ENCODE measurements at places on chromosomes 2 and 18. TPM values are rescaled to one million over a fixed set of nuclear protein-coding genes. Genes with fewer than 3 reads are reported as not detected.

The SLC8A1 gene
- 0.22 TPM for total RNA-seq

The MSTN gene
- total RNA-seq, result not detected

The RIOK3 gene
- 61.0 TPM for total RNA-seq

The SMARCAL1 gene
- total RNA-seq, result 25.3 TPM

The RHOB gene
- total RNA-seq, result 13.7 TPM

The SERPINB4 gene
- not detected for total RNA-seq

The NOTO gene
- not detected for total RNA-seq

GRCh38 chr18:73059280-73059679 is 191.5 kb upstream of the NETO1 start:
- H3K27me3 ChIP-seq, result no peaks in the 10 kb centered on the region
- H3K27ac ChIP-seq, result no peak overlapping the region

GRCh38 chr2:136206613-136207012 is 88.7 kb upstream of the CXCR4 start:
- H3K4me1 ChIP-seq, result peaks cover 29% of the 10 kb centered on the region
- peaks cover 20% of the 10 kb centered on the region for H3K36me3 ChIP-seq
- no peaks in the 10 kb centered on the region for H3K27me3 ChIP-seq
- DNase-seq, result no peak

GRCh38 chr2:98216616-98217015 is 129.6 kb upstream of the CNGA3 start:
- H3K4me1 ChIP-seq, result no peaks in the 10 kb centered on the region
- H3K27ac ChIP-seq, result no peak overlapping the region
- peaks cover 5% of the 10 kb centered on the region for H3K36me3 ChIP-seq

DNA sequence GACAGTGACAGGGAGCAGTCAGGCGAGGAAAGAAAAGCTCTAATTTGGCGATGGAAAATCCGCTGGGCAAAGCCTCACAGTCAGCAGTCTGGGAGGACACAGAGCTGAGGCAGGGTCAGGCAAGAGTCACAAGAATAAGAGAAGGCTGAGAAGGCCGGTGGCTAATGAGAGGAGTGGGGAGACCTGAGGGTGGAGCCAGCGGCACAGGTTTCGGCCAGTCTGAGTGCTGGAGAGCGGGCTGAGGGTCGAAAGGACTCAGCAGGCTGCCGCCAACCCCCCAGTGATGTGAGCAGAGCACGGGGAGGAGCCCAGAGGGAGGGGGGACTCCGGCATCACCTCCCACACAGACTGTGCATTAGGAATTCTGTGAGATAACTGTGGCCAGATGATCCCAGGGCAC is 500.6 kb upstream of the MYT1L start:
- DNase-seq, result no peak
- no peaks in the 10 kb centered on the region for H3K36me3 ChIP-seq
- no peaks in the 10 kb centered on the region for H3K4me1 ChIP-seq
- no peak overlapping the region for H3K27ac ChIP-seq
- peaks cover 4% of the 10 kb centered on the region for H3K27me3 ChIP-seq
- no peak overlapping the region for H3K4me3 ChIP-seq

DNA sequence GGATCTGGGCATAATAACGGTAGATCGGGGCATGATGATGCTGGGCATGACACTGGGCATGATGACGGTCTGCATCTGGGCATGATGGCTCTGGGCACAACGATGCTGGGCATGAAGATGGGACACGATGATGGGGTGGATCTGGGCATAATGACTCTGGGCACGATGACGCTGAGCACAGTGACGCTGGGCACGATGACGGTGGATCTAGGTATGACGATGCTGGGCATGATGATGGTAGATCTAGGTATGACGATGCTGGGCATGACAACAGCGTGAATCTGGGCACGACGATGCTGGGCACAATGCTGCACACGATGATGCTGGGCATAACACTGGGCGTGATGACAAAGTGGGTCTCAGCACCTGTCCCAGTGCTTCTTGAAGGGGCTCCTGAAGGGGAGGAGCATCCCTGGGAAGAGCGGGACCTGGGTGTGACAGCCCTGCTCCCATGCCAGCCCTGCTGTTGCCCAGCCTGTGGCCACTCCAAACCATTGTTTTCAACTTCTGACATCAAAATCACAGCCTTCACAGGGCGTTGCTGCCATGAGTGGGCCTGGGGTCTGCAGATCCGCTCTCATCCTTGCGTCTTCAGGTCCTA is 30.4 kb upstream of the ALLC start:
- H3K27ac ChIP-seq, result no peak overlapping the region
- H3K27me3 ChIP-seq, result no peaks in the 10 kb centered on the region
- H3K36me3 ChIP-seq, result no peaks in the 10 kb centered on the region
- no peak for DNase-seq
- H3K4me1 ChIP-seq, result no peaks in the 10 kb centered on the region
- H3K4me3 ChIP-seq, result no peak overlapping the region

GRCh38 chr2:120167272-120167671 is 55.9 kb downstream of the TMEM185B start:
- no peaks in the 10 kb centered on the region for H3K27me3 ChIP-seq
- no peaks in the 10 kb centered on the region for H3K4me1 ChIP-seq
- peaks cover 8% of the 10 kb centered on the region for H3K36me3 ChIP-seq
- no peak overlapping the region for H3K27ac ChIP-seq

- H3K27ac ChIP-seq, result no peak overlapping the region
- H3K4me1 ChIP-seq, result peaks cover 4% of the 10 kb centered on the region
- no peaks in the 10 kb centered on the region for H3K36me3 ChIP-seq
These were observed 18.1 kb downstream of the ABCB11 start for GRCh38 chr2:169012812-169013627.

DNA sequence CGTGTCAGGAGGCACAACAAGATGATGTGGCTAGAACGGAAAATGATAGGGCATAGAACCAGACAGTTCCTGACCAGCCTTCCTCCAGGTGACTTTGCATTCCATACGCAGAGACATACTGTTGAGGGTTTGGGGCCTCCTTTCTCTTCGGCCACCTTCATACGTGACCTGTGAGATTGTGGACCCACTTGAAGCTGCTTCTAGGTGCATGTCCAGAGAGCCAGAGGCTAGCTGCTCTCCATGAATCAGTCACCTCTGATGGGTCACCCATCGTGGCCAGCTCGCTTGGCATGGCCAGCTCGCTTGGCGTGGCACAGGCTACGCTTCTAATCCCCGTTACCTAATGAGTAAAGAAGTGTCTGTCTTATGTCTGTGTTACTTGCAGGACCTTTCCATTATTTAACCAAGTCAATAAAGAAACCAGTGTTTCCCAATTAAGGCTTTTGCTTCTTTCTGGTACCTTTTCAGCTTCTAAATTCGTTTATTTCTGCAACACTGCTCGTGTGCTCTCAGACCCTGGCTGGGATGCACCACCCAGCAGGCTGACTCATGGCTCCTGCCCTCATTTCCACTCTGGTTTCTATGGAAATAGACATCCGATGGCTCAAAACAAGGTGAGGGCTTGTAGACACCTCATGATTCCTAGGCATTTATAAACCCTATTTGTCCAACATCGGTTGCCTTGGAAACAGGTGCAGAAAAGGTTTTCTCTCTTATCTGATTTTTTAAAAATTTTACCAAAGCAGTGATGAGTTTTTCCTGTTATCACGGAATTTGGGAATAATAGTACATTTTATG is 86.7 kb upstream of the B3GNT7 start:
- DNase-seq, result no peak
- no peak overlapping the region for H3K27ac ChIP-seq
- no peaks in the 10 kb centered on the region for H3K36me3 ChIP-seq
- no peaks in the 10 kb centered on the region for H3K27me3 ChIP-seq
- H3K4me3 ChIP-seq, result no peak overlapping the region

DNA sequence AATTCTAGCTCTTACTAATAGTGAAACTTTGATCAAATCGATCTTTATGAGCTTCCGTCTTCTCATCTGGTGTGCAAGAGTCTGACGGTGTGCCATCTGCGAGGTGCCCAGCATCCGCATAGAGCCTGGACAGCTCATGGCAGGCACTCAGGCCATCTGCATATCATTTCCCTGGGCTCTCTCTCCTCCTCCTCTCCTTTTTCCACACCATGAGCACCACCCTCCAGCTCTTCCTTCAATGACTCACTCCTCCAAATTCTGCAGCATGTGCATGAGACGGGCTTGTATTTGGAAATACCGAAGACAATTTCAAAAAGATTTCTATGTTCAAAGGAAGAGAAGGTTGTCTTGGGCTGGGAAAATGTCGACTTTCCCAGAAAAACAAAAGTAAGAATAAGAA is 161.1 kb downstream of the CCBE1 start:
- no peaks in the 10 kb centered on the region for H3K36me3 ChIP-seq
- no peaks in the 10 kb centered on the region for H3K4me1 ChIP-seq
- peaks cover 26% of the 10 kb centered on the region for H3K27me3 ChIP-seq
- no peak overlapping the region for H3K27ac ChIP-seq
- no peak for DNase-seq
- no peak overlapping the region for H3K4me3 ChIP-seq

DNA sequence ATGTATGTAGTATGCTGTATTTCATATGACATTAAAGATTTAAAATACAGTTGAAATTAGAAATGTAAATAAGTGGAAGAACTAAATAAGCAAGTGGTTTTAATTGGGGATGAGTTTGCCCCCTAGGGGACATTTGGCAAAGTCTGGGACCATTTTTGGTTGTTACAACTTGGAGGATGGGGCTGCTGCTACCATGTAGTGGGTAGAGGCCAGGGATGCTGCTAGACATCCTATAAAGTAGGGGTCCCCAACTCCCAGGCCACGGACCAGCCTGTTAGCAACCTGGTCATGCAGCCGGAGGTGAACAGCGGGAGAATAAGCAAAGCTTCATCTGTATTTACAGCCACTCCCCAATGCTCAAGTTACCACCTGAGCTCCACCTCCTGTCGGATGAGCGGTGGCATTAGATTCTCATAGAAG is 27.9 kb upstream of the ASNSD1 start:
- no peaks in the 10 kb centered on the region for H3K27me3 ChIP-seq
- H3K27ac ChIP-seq, result no peak overlapping the region
- no peaks in the 10 kb centered on the region for H3K4me1 ChIP-seq
- H3K4me3 ChIP-seq, result no peak overlapping the region

GRCh38 chr2:29485631-29486030 is 370.4 kb downstream of the CLIP4 start:
- no peak for DNase-seq
- no peak overlapping the region for H3K27ac ChIP-seq
- H3K36me3 ChIP-seq, result no peaks in the 10 kb centered on the region
- no peak overlapping the region for H3K4me3 ChIP-seq
- no peaks in the 10 kb centered on the region for H3K4me1 ChIP-seq

- no peak overlapping the region for H3K4me3 ChIP-seq
- H3K4me1 ChIP-seq, result peaks cover 17% of the 10 kb centered on the region
- H3K27me3 ChIP-seq, result no peaks in the 10 kb centered on the region
- H3K36me3 ChIP-seq, result peaks cover 19% of the 10 kb centered on the region
- no peak for DNase-seq
These were observed 36.7 kb downstream of the RALB start for GRCh38 chr2:120289221-120289906.

GRCh38 chr18:32777049-32777448 is 4.2 kb upstream of the KLHL14 start:
- no peaks in the 10 kb centered on the region for H3K36me3 ChIP-seq
- H3K27ac ChIP-seq, result no peak overlapping the region
- no peak overlapping the region for H3K4me3 ChIP-seq
- peaks cover 28% of the 10 kb centered on the region for H3K27me3 ChIP-seq
- peaks cover 5% of the 10 kb centered on the region for H3K4me1 ChIP-seq

All from activated naive CD8-positive, alpha-beta T cell treated with anti-CD3 and anti-CD28 coated beads for 36 hours (primary cell).